Ascending aorta (tissue), 2 donors: ENCODE measurements at places on chromosomes 3 and 15. TPM values are rescaled to one million over a fixed set of nuclear protein-coding genes. Genes with fewer than 3 reads are reported as not detected.

GRCh38 chr3:143830063-143830462 is 18.2 kb downstream of the SLC9A9 start:
- H3K36me3 ChIP-seq = no peaks in the 10 kb centered on the region
- H3K27ac ChIP-seq = no peak overlapping the region
- no peak for DNase-seq
- no peak overlapping the region for H3K4me3 ChIP-seq

- no peaks in the 10 kb centered on the region for H3K36me3 ChIP-seq
- DNase-seq = no peak
- H3K27ac ChIP-seq = no peak overlapping the region
- no peaks in the 10 kb centered on the region for H3K4me1 ChIP-seq
Observed at GRCh38 chr3:147872568-147872967, 463.4 kb downstream of the ZIC1 start.

Gene ASB14
- not detected for total RNA-seq

- H3K36me3 ChIP-seq = no peaks in the 10 kb centered on the region
- no peaks in the 10 kb centered on the region for H3K27me3 ChIP-seq
- no peak overlapping the region for H3K27ac ChIP-seq
- peaks cover 5% of the 10 kb centered on the region for H3K4me1 ChIP-seq
Observed at GRCh38 chr3:99325402-99325801, 313.0 kb upstream of the COL8A1 start.

Gene ZNF660
- 0.43 TPM for total RNA-seq

Gene SAXO2
- total RNA-seq = not detected

GRCh38 chr3:45516829-45517228 is 77.7 kb upstream of the LIMD1 start:
- peaks cover 29% of the 10 kb centered on the region for H3K36me3 ChIP-seq
- H3K27me3 ChIP-seq = no peaks in the 10 kb centered on the region
- no peak overlapping the region for H3K4me3 ChIP-seq
- no peak for DNase-seq
- no peak overlapping the region for H3K27ac ChIP-seq

GRCh38 chr3:125031544-125031943 is 24.3 kb downstream of the HEG1 start:
- H3K27me3 ChIP-seq = no peaks in the 10 kb centered on the region
- peaks cover 27% of the 10 kb centered on the region for H3K36me3 ChIP-seq
- peak; percentile 7 for DNase-seq
- H3K4me1 ChIP-seq = no peaks in the 10 kb centered on the region

GRCh38 chr3:123409443-123410148 is 39.3 kb downstream of the ADCY5 start:
- no peak for DNase-seq
- no peak overlapping the region for H3K4me3 ChIP-seq
- H3K27ac ChIP-seq = peak overlapping the region; percentile 87
- no peaks in the 10 kb centered on the region for H3K27me3 ChIP-seq

DNA sequence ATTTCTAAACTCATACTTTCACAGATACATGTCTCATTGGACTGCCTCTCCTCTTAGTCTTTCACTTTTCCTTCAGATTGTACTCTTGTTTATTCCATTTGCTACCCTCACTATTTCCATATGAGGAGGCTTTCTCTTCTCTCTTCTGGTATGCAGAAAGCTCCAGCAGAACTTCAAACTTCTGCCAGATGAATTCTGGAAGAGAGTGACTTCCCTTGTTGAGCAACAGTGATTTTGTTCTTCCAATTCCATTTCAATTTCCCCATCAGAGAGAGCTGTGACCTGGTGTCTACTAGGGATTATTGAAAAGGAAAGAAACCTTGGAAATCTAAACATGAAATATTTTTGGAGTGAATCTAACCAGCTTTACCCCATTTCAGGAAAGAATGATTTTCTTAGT is 523.2 kb upstream of the ZNF717 start:
- no peaks in the 10 kb centered on the region for H3K4me1 ChIP-seq
- H3K4me3 ChIP-seq = no peak overlapping the region
- no peak overlapping the region for H3K27ac ChIP-seq
- no peaks in the 10 kb centered on the region for H3K27me3 ChIP-seq

DNA sequence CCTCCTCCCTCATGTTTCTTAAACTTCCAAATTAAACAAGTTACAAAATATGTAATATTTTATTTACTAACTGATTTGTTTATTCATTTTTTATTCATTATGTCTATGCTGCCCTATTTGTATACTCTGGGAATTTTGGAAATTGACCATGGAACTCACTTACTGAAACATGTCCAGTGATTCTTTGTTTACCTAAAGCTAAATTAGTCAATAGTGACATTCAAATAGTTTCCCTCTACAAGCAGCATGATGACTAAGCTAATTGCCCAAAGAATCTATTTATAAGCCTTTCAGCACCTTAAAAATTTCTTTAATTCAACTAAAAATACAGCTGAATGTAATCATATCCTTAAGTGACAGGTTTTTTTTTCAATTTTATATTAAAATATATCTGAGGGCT is 437.7 kb downstream of the SI start:
- H3K4me3 ChIP-seq = no peak overlapping the region
- H3K4me1 ChIP-seq = no peaks in the 10 kb centered on the region
- no peak overlapping the region for H3K27ac ChIP-seq
- no peaks in the 10 kb centered on the region for H3K36me3 ChIP-seq
- no peaks in the 10 kb centered on the region for H3K27me3 ChIP-seq

Gene NECTIN3
- total RNA-seq = 104 TPM

Gene TMEM266
- not detected for total RNA-seq

- no peaks in the 10 kb centered on the region for H3K36me3 ChIP-seq
- H3K27ac ChIP-seq = peak overlapping the region; percentile 99
- H3K4me3 ChIP-seq = peak overlapping the region; percentile 98
- no peak for DNase-seq
Observed at GRCh38 chr3:179452176-179452564, 900 bp upstream of the GNB4 start.
